ENCODE measurements at places on chromosomes 7 and 10. TPM values are rescaled to one million over a fixed set of nuclear protein-coding genes. Genes with fewer than 3 reads are reported as not detected.

Gene VPS37D
- total RNA-seq = 6.6 TPM

Gene ADIRF
- not detected for total RNA-seq

Gene SERPINE1
- 1,665 TPM for total RNA-seq

Gene TRIM50
- total RNA-seq = not detected

Gene CLDN3
- total RNA-seq = 2.8 TPM

Gene HOGA1
- 1.7 TPM for total RNA-seq

Gene CPXM2
- total RNA-seq = not detected

Gene ZYX
- 199 TPM for total RNA-seq

Gene GRM3
- total RNA-seq = not detected

Gene TLX1
- total RNA-seq = not detected

Gene CFAP46
- 1.5 TPM for total RNA-seq

Gene ZNF853
- total RNA-seq = 2.0 TPM

Gene TAS2R60
- total RNA-seq = not detected

Gene AFAP1L2
- total RNA-seq = 29.4 TPM

Gene LDB1
- 29.8 TPM for total RNA-seq

Measured in A549 treated with GW870086 at 1 μM for 4 hours (cell line).